NCI-H146 (cell line): ENCODE measurements at places on chromosomes 16 and 17.

DNA sequence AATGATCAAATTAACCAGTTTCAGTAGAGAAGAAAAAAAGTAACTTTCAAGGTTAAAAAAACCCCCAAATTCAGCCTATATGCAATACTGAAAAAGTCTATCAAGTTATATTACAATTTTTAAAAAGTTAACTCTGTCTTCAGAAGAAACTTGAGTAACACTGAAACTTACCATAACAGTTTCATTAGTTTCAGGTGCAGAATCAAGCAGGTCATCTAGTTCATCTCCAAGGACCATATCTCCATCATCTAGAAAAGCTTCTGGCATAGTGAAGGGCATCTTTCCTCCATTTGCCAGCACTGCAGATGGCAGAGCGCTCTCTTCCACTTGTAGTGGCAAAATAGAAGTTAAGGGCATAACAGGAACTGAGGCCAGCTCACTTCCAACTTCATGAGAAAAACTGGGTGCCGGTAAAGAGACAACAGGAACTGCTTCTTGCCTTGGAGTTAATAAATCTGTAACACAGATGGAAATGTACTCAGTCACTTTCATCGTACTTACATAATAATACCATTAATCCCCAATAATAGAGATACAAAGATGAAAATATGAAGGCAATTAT is 22.9 kb downstream of the ZC3H7A start:
- no peak for DNase-seq

- no peak for DNase-seq
Observed at GRCh38 chr16:56547949-56548567, 16.8 kb upstream of the MT4 start.

DNA sequence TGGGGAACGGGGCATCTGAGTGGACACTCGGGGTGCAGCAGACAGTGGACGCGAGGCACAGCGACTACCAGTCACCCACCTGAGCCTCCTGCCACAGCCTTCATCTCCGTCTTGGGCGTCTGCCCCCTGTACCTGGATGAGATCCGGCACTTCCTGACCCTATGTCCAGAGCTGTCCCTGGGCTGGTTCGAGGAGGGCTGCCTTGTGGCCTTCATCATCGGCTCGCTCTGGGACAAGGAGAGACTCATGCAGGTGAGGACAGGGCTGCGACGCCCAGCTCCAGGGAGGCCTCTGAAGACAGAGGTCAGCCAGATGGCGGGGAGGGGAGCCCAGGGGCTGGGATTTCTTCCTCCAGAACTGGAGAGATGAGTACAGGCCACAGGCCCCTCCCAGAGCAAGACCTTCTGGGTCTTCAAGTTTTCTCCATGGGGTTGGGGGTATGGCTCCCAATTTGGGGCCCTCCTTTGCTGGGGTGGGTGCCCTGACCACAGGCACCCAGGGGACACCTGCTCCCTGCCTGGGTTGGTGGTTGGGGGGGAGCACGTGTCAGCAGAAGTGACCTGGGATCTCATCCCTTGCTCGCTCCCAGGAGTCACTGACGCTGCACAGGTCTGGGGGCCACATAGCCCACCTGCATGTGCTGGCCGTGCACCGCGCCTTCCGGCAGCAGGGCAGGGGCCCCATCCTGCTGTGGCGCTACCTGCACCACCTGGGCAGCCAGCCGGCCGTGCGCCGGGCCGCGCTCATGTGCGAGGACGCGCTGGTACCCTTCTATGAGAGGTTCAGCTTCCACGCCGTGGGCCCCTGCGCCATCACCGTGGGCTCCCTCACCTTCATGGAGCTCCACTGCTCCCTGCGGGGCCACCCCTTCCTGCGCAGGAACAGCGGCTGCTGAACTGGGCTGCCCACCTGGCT is 1.9 kb downstream of the AANAT start:
- no peak for DNase-seq

DNA sequence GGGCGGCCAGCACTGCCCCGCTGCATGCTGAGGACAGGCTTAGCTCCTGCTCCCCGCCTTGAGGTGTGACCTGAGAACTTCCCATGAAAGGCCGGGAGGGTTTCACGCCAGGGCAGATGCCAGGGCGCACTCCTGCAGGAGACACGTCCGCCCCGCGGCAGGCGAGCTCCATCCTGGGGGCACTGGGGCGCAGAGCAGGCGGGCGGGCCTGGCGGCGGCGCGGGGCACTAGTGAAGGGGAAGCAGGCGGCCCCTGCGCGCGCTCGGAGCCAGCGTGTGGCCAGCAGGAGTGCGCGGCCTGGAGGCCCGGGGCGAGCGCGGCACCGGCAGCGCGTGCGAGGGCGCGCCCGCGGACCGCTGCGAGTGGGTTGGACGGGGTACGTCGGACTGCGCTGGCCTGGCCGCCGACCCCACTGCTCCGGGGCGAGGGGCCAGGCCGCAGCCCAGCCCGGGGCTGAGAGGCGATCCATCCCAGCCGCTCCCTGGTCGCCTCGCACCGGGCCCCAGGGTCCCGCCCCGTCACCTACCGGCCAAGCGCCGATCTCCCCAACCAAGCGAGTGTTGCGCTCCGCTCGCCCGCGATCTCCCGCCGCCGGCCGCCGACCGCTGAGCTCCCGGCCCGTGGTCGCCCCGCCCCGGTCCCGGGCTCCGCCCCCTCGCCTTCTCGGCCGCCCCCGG is at the start of gene MAP3K14:
TSS of gene MAP3K14 (minus strand) at position 587 of the 677 bp plus-strand sequence. CDS start 26,275 bp downstream, outside the sequence.
- DNase-seq, result peak; percentile 82

- no peak for DNase-seq
Observed at GRCh38 chr16:29641561-29641960, 21.5 kb upstream of the SPN start.

DNA sequence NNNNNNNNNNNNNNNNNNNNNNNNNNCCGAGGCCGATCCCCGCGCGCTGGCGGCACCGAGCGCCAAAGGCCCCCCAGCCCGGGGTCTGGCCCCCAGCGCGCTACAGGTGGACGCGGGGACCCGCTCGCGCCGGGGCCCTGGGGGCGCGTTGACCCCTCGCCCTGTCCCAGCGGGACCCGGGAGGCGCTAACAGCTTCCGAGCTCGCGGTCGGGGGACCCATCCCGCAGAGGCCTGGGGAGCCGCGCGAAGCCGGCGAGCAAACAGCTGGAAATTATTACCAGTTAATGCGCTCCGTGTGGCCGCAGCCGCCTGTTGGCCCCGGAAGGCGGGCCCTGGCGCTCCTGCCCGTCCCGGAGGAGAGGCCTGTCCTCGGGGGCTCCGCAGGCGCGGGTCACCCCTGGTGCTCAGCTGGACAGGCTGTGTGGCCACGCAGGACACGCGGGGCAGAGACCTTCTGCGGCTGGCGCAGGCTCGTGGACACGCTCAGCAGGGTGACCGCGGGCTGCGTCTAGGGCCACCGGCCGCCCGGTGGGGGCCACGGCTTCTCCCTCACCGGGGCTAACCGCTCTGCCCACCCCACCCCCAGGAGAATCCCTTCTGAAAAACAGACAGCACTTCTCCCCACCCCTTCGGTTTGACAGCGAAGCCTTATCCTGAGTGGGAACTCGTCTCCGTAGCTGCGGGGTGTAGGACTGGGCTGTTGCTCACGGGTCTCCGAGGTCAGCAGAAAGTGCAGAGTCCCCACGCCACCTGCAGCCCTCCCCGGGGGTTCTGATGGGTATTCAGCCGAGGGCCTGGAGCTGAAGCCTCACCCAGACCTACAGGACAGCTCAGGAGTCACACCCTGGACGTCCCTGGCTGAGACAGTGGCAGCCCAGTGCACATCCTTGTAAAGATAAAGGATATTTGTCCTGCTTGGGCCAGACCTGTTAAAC is 138.7 kb upstream of the RPH3AL start:
- no peak for DNase-seq

GRCh38 chr17:43803758-43804157 is 23.5 kb downstream of the CFAP97D1 start:
- DNase-seq, result no peak

GRCh38 chr17:14080847-14081251 is 11.5 kb downstream of the COX10 start:
- no peak for DNase-seq

GRCh38 chr16:84703681-84704080 is 3.9 kb downstream of the USP10 start:
- no peak for DNase-seq

DNA sequence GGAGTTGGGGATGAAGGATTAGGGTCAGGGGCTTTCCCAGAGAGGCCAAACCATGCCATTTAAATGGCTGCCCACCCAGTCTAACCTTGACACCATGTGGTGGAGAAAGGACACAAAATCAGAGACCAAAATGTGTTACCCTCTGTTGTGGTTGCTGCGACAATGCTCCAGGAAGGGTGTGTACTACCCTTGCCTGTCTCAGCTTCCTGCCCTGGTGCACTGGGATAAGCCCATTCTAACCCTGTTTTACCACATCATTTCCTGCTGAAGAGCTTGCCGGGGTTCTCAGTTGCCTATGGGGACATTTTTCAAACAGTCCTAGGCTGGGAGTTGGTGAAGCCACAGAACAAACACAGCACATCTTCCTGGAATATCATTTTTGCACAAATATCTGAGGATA is 4.9 kb downstream of the OR4D1 start:
- DNase-seq, result no peak

- peak; percentile 16 for DNase-seq
Observed at GRCh38 chr16:77974883-77975282, 47.5 kb upstream of the CLEC3A start.

- DNase-seq, result no peak
Observed at GRCh38 chr17:50192144-50192617, 9.2 kb downstream of the COL1A1 start.

- no peak for DNase-seq
Observed at GRCh38 chr17:20935740-20936139, 107.1 kb downstream of the USP22 start.

DNA sequence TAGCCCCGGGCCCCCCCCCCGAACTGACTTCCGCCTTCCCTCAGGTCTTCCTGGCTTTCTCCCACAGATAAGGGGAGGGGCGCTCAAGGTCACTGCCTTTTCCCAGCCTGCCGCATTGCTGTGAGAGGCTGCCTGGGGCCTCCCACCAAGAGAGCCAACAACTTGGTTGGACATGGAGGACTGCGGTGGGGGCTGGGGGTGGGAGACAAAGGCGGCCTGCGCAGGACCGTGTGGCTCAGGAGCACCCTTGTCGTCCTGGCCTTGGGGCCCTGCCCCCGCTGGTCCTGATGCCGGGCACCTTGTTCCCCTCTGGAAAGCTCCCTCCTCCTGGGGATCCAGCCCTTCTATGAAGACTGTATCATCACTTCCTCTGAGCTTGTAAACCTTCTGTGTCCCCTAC is 105.6 kb upstream of the FOXF1 start:
- DNase-seq, result no peak

- DNase-seq, result no peak
Observed at GRCh38 chr17:79956853-79957252, 78.8 kb downstream of the TBC1D16 start.

DNA sequence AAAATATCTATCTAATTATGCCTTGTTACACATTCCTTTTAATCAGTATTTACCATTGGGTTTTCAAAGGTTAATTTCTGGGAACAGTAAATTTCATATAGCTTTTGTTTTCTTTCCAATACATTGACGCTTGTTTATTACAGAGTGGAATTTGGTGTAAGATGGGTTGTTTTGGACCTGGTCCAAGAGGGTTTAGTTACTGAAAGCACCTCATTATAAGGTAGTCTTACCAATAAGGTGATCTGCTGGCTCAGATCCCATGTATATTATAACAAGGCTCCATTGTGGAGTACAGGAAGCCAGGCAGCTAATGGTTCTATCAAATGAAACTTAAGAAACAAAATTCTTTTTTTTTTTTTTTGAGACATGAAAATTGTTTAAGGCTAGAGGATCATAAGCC is 87.3 kb upstream of the NACA2 start:
- no peak for DNase-seq
